ENCODE measurements at places on chromosomes 4 and X. TPM values are rescaled to one million over a fixed set of nuclear protein-coding genes. Genes with fewer than 3 reads are reported as not detected.

MAGEA11 gene
- not detected for polyA plus RNA-seq

IRS4 gene
- 1.7 TPM for polyA plus RNA-seq

FAT1 gene
- polyA plus RNA-seq, result 236 TPM

NCAPG gene
- 31.9 TPM for polyA plus RNA-seq

SPANXA1 gene
- not detected for polyA plus RNA-seq

PABPC5 gene
- 5.3 TPM for polyA plus RNA-seq

- DNase-seq, result no peak
These were observed 288.4 kb downstream of the BCOR start for GRCh38 chrX:39809331-39809730.

DNA sequence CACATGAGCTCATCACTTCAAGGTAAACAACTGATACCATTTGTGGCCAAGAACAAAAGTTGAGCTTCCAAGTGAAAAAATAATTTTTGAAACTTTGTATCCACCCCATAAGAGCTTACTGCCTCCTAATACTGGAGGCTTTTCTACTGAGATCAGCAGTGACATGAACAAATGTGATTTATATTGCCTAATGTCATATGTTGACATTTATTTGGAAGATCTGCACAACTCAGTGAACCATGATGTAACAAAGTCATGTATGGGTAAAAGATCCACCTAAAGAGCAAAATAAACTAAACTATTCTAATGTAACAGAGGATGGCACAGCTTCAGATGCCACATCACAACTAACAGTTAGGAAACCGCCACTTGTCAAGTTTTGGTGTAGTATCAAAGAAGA, 65.8 kb downstream of the AFAP1 start:
- DNase-seq, result no peak

- no peak for DNase-seq
These were observed 30.1 kb downstream of the RASSF6 start for GRCh38 chr4:73589887-73590801.

GRCh38 chrX:39984191-39984956, 113.4 kb downstream of the BCOR start:
- DNase-seq, result no peak

All from right renal cortex interstitium (tissue), 3 donors.